ENCODE measurements at places on chromosomes 4 and X.

- DNase-seq, result no peak
Measured at GRCh38 chr4:117549524-117549923, 464.1 kb upstream of the TRAM1L1 start.

- no peak for DNase-seq
Measured at GRCh38 chr4:153620352-153620751, 63.7 kb upstream of the TLR2 start.

GRCh38 chr4:54025582-54025981, 38.8 kb downstream of the CHIC2 start:
- DNase-seq, result peak; percentile 32

- no peak for DNase-seq
Measured at GRCh38 chr4:25500626-25501316, 123.7 kb downstream of the ANAPC4 start.

GRCh38 chr4:169925678-169926077, 100.5 kb downstream of the MFAP3L start:
- DNase-seq, result no peak

- DNase-seq, result no peak
Measured at GRCh38 chr4:48439988-48440387, 43.2 kb upstream of the SLC10A4 start.

- no peak for DNase-seq
Measured at GRCh38 chr4:66489783-66490452, 819.6 kb upstream of the EPHA5 start.

- no peak for DNase-seq
Measured at GRCh38 chr4:30461218-30461617, 259.0 kb upstream of the PCDH7 start.

DNA sequence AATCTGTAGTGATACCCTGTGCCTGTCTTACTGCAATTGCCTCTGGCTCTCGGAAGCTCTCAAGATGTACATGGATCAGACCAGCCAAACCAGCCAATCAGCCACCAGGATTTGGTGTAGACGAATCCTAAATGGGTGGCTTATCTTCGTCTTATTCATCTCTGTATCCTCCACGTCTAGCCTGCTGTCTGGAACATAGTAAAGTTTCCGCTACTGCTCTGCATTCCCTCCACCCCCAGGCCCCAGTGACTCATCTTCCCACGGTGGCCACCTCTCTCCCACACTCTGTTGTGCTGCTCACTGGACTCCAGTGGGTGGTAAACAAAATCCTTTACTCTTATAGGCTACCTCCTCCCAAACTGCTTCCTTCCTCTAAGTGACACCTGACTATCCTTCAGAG, 37.8 kb downstream of the SEPTIN6 start:
- no peak for DNase-seq

DNA sequence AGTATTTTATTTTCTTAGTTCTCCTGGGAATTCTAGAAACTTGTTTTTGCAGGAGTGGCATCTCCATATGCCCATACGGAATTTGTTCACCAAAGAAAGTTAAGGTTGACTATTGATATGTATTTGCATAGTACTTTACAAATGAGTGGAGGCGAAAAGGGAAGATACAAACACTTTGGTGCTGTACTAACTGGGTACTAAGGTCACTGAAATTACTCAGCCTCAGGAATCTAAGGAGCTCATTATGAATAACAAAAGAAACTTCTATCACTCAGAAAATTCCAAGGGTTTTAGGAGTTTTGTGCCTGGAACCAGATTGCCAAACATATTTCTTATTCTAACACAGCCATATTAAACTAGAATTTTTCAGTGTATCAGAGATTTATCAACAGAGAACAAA, 27.4 kb upstream of the TMPRSS11B start:
- no peak for DNase-seq

- peak; percentile 74 for DNase-seq
Measured at GRCh38 chr4:127410201-127410600, 222.6 kb upstream of the INTU start.

- no peak for DNase-seq
Measured at GRCh38 chr4:141595531-141595930, 40.9 kb upstream of the IL15 start.

DNA sequence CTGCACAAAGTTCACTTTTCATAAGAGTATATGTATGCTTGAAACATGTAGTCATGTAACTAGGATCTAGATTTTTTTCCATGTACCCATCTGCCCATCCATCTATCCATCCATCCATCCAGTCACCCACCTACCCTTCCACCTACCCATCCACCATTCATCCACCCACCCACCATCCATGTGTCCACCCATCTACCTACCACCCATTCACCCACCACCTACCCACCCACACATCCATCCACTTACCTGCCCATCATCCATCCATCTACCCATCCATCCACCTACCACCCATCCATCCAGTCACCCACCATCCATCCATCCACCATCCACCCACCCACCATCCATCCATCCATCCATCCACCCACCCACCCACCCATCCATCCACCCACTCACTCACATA, 121.8 kb upstream of the PSAPL1 start:
- DNase-seq, result no peak

DNA sequence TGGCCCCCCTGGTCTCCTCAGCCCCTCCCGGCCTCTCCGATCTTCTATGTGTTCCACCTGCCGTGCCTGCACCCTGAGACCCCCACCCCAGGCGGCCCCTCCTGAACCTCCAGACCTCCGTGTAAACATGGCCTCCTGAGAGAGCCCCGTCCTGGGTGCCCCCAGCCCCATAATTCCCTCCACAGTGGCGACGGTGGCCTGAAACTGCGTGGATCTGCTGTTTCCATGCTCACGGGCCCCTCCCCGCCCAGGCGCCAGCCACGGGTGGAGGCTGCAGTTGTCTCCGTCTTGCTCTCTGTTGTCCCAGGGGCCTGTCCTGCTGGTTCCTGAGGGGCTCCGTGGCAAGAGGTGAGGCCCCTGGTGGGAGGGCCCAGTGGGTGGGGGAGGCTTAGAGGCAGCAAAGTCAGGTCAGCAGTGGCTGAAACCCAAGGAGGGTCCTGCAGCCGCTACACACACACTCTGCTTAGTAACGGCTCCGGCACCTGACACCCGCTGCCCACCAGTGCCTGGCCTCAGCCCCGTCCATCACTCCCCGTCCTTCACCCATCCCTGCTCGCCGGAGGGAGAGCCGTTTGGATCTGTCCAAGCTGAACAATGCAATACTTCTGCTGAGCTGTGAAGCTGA, 75.8 kb downstream of the FAM53A start:
- DNase-seq, result peak; percentile 41

DNA sequence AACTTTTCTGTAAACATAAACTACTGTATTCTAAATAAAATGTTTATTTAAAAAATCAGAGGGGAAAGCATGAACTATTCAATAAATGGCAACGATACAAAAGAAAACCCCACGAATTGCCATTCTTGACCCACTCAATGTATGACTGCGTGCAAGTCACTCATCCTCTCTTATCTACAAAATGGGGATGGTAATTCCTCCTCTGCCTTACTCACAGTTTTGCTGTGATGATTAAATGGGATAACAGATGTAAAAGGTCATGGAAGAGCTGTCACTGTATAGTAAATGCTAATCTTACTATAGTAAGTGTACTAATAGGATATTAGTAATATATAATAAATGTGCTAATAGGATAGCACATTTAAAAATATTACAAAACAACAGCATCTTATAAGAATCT, 173.4 kb downstream of the SCFD2 start:
- DNase-seq, result no peak

DNA sequence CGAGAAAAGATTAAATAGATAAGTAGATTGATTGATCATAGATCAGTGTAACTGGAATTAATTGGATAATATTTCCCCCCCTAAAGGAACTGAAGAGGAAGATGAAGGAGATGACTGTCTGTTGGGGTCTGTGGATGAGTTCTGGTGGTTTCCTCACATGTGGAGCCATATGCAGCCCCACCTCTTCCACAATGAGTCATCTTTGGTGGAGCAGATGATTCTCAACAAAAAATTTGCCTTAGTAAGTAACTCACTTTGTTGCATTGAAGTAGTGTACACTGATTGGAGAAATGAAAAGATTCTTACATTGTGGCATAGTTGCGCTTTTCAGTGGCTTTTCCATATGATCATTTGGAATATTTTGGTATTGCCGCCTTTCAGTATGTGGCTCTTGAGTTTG, 80.4 kb downstream of the NDST3 start:
- no peak for DNase-seq

- DNase-seq, result no peak
Measured at GRCh38 chrX:21493226-21493830, 119.1 kb downstream of the CNKSR2 start.

GRCh38 chr4:64368741-64369140, 40.5 kb downstream of the TECRL start:
- DNase-seq, result no peak

DNA sequence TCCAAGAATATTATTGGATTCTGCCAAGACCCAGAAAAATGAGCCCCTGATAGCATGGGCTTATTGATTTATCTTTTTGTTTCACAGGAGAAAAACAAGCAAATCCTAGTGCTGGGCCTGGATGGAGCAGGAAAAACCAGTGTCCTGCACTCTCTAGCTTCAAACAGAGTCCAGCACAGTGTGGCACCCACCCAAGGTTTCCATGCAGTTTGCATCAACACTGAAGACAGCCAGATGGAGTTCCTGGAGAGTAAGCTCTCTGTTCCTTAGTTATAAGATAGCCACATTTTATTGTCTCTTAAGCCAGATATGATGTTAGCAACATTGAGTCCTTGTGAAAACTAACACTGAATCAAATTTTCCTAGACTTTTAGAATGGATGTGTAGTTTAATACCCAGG, 5.5 kb downstream of the ARL9 start:
- no peak for DNase-seq

GRCh38 chr4:94870146-94870545, 112.4 kb downstream of the BMPR1B start:
- DNase-seq, result no peak

DNA sequence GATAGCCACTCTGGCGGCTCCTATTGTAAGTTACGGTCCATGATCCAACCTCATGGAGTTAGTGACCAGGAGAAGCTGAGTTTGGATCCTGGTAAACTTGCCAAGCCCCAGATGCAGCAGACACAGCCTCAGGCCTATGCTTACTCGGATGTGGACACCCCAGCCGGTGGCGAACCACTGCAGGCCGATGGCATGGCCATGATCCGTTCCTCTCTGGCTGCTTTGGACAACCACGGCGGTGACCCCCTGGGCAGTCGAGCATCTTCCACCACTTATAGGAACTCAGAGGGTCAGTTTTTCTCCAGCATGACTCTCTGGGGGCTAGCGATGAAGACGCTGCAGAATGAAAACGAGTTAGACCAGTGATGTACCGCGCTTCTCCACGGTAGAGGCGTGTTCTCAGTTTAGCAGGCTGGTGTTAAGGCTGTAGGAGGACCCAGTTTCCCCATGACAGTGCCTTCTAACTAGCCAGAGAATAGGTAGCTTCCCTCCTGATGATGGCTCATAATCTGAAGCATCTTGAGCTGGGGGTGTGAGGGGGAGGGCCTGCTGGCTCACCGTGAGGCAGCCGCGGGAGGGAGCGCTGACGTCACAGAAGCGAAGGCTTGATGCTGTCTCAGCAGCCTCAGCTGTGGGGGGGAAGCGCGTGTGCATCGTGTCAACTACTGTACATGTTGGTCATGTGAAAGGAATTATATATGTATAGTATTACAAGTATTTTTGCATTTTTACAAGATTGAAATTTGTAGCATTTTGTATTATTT, 31.1 kb downstream of the ZBTB49 start:
- DNase-seq, result no peak

GRCh38 chrX:152897222-152898131, at the start of gene ZNF185:
Gene ZNF185 (plus strand): TSS chrX:152898067. CDS start chrX:152914490, 16,423 bp downstream.
- no peak for DNase-seq

DNA sequence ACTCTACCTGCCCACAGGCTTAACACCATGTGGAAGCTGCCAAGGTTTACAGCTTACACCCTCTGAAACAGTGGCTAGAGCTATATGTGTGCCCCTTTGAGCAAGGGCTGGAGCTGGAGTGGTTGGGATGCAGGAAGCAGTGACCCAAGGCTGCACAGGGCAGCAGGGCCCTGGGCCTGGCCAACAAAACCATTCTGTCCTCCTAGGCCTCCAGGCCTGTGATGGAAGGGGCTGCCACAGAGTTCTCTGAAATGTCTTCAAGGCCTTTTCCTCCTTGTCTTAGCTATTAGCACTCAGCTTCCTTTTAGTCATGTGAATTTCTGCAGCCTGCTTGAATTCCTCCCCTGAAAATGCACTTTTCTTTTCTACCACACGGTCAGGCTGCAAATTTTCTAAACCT, 84.9 kb downstream of the IL13RA2 start:
- DNase-seq, result no peak

- DNase-seq, result no peak
Measured at GRCh38 chr4:22921936-22922335, 229.2 kb downstream of the GBA3 start.

GRCh38 chr4:136203199-136203598, 1329.1 kb downstream of the PCDH18 start:
- DNase-seq, result no peak

- peak; percentile 78 for DNase-seq
Measured at GRCh38 chr4:8117278-8117682, 41.3 kb downstream of the ABLIM2 start.

DNA sequence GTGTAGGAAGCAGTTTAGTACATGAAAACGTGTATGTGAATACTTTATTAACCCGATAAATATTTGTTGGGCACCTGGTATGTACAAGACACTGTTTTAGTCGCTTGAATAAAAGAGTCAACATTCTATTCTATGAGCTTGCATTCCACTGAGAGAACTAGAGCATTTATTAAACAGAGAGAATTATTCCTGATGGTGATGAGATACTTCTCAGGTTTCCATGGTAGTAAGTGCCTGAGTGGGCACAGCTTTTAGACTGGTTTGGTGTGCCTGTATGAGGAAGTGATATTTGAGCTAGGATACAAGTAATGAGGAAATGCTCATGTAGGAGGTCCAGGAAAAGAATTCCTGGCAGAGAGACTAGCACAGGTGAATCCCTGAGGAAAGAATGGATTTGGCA, 94.2 kb downstream of the ATP10D start:
- no peak for DNase-seq

DNA sequence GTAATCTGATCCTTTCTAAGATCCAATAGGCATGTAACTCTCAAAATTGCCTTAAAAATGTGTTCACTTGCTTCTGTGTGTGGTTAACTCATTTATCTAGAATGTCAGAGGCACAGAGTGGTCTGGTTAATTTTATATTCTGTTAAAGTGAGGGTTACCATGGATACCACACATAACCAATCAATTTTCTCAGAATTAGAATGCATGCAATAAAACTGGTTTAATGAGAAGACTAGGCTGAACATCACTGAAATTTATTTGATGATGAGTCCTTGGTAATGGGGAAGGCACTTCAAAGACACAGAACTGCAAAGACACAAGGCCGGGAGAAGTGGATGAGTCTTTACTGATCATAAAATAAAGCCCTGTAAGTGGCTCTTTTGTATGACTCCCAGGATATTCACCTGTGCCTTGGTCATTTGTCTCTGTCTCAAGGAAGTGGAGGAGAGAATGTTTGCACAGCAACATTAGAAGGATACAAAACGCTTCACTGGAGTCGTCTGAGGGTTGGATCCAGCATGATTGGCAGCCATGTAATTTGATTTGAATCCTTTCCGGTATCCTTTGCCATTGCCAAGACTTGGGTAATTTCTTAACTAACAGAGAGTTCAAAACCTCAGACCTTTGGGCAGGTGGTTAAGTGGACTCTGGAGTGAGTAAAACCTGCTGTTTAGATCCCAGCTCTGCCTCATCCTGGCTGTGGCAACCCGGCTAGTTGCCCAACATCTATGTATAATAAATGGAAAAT, 94.0 kb upstream of the RBPJ start:
- DNase-seq, result no peak

- no peak for DNase-seq
Measured at GRCh38 chrX:68579810-68580209, 67.7 kb upstream of the STARD8 start.

GRCh38 chrX:38206036-38206435, 14.6 kb downstream of the SRPX start:
- no peak for DNase-seq
